T47D (cell line): ENCODE measurements at places on chromosomes 12 and 14.

- DNase-seq = no peak
Measured at GRCh38 chr12:119011231-119011630, 29.9 kb downstream of the SRRM4 start.

- DNase-seq = no peak
Measured at GRCh38 chr14:97379091-97379531, 581.9 kb downstream of the VRK1 start.

GRCh38 chr12:85352016-85352415 lies 72.0 kb downstream of the ALX1 start:
- no peak for DNase-seq

DNA sequence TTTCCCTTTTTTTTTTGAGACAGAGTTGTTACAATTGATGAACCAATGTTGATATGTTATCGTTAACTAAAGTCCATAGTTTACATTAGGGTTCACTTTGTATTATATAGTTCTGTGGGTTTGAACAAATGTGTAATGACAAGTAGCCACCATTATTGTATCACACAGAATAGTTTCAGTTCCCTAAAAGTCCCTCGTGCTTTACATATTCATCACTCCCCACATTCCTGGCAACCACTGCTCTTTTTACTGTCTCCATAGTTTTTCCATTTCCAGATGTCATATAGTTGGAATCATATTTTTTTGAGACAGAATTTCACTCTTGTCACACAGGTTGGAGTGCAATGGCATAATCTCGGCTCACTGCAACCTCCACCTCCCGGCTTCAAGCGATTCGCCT lies 12.5 kb downstream of the HSD17B6 start:
- DNase-seq = no peak

- DNase-seq = peak; percentile 51
Measured at GRCh38 chr14:69877492-69877891, 1.7 kb upstream of the SMOC1 start.

- no peak for DNase-seq
Measured at GRCh38 chr12:33427071-33427470, 12.5 kb downstream of the SYT10 start.

DNA sequence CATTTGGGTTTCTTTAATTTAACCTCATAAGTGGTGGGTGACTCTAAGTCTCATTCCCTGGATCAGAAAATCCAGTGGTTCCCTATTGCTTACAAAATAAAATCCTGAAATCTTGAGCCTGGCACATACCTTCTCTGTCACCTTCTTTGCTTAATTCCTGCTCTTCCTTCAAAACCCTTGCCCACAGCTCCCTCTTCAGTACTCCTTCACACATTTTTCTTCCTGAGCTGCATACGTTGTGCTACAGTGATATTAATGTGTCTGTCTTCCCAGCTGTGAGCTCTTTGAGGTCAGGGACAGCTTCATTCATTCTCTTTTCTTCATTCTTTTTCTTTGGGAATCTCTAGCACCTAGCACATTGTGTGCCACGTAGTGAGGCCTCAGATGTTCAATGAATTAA lies 9.5 kb downstream of the TSPAN11 start:
- peak; percentile 32 for DNase-seq

DNA sequence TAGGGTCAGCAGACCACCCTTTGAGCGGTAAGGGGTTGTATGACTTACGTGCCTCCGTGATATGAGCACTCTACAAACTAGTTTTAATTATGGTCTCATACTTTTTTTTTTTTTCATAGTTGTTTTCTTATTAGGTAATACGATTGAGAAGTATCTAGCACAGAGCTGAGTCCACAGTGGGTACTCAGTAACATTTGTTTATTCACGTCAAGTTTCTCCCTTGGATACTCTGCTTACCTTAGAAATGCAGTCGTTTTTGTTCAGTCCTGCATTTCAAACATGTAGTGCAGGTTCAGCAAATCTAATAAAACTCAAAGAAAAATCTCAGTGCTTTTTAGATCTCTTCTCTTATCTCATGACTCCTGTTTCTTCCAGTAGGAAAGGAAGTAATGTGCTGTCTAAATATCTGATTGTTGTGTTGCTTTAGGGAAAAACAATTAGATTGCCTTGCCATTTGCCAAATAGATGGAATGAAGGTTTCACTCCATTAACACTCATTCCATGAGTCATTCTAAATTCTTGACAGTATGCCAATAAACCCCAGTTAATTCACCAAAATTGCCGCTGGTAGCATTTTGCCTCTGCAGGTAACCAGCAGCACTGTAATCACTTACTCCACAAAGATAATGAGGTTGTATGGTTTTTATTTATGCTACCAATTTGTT lies 118.9 kb downstream of the PTCSC3 start:
- DNase-seq = peak; percentile 15

- no peak for DNase-seq
Measured at GRCh38 chr12:102811110-102811737, 105.8 kb downstream of the PAH start.

GRCh38 chr14:92625213-92625612 lies 111.6 kb downstream of the RIN3 start:
- no peak for DNase-seq

DNA sequence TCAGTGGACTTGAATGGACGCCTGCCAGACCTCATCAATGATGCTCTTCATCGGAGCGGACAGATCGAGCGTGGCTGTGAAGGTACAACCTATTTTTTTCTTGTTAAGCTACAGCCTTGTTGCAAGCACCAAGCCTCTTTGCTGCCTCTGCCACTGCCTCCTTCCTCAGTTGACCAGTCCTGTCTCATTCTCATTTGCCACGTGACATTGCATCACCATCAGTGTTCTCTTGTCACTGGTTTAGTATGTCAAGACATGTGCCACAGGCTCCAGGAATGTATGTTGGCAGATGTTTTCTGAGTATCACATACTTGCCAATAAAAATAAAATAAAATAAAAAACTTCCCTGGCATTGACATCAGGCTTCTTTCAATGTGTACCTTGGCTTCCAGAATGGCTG lies 798.1 kb downstream of the NRXN3 start:
- no peak for DNase-seq

GRCh38 chr12:132698341-132698740 lies 11.0 kb downstream of the PXMP2 start:
- no peak for DNase-seq

GRCh38 chr14:24377126-24377525 lies 9.1 kb downstream of the NFATC4 start:
- no peak for DNase-seq

DNA sequence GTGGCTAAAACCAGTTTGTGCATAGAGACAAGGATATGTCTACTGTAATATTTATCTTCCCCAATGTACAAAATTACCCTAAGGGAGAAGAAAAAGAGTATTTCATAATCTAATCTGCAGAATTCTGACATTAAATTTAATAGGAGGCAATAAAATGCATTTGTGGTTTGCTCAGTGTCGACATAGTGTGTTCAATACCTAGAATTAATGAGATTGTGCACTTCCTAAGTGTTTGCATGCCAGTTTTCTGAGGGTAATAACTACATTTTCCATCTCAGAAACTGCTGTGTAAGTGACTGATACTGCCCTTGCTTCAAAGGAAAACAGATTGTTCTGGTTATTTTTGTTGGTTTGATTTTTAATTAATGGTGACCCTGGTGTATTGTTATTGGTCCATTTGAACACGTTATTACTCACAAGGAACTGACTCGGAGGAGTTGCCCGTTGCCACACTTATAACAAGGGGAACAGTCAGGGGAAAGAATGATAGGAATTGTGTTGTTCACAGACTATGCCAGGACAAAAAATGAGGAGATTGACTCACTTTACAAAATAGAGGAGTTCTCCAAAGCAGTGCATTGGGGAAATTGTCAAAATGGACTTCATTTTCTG lies 960.3 kb upstream of the TMEM132C start:
- DNase-seq = no peak

GRCh38 chr12:52259657-52260243 lies 14.7 kb upstream of the KRT86 start:
- no peak for DNase-seq

DNA sequence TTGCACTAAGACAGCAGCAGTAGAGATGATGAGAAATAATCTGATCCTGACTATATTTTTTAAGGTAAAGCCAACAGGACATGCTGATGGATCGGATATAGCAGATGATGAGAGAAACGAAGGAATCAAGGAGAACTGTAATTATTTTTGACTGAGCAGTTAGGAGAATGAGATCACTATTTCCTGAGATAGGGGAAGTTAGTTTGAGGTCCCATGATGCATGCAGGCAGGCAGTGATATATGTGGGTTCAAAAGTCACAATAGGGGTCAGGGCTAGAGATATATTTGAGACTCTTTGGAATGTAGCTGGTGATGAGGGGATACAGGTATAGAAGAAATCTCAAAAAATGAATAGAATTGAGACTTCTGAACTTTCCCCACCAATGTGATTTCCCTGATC lies 107.6 kb downstream of the GTF2A1 start:
- DNase-seq = no peak

- DNase-seq = peak; percentile 27
Measured at GRCh38 chr12:49367381-49368239, at the start of gene SPATS2. SPATS2 (plus strand) TSS chr12:49367462; CDS start chr12:49461013, 93,551 bp downstream.

DNA sequence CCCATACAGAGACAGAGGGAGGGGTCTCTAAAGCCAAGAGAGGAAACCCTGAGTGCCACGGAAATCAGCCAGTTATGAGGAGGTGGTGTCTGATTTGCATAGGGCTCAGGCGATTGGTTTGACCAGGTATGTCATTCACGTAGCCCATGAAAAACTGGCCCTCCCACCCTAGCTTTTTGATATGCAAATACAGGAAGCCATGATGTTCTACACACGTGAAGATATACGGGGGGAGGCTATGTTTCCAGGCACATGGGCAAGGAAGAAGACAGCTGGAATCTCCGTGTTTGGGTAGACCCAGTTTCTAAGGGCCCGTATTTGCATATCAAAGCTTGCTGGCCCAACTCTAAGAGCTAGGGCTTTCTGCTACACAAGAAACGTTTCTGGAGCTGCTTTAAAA lies 717.8 kb upstream of the SEL1L start:
- DNase-seq = peak; percentile 2

- no peak for DNase-seq
Measured at GRCh38 chr12:60279221-60279620, 683.4 kb downstream of the SLC16A7 start.

GRCh38 chr14:59221568-59221967 lies 33.1 kb downstream of the DAAM1 start:
- no peak for DNase-seq

GRCh38 chr14:56855891-56856461 lies 45.7 kb upstream of the OTX2 start:
- DNase-seq = no peak

- DNase-seq = peak; percentile 37
Measured at GRCh38 chr12:120402217-120402616, 33.3 kb upstream of the MSI1 start.

DNA sequence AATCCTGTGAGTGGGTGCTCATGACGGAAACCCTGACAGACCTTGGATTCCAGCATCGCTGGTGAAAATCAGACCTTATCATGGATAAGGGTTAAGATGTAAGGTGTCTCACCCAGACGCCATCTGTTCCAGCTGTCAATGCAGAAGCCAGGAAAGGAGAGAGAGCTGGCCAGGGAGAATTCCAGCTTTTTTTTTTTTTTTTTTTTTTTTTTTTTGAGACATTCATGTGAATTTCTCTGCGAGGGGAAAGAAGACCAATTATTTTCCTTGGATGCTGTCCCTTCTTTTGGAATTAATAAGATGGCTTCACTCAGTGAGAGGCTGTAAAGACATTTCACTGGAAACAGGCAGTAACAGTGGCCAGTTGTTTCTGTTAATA lies 1.8 kb downstream of the TRAF3 start:
- no peak for DNase-seq

- no peak for DNase-seq
Measured at GRCh38 chr12:111444925-111445725, 39.4 kb downstream of the SH2B3 start.

- DNase-seq = no peak
Measured at GRCh38 chr12:4265280-4265679, 8.3 kb upstream of the CCND2 start.

DNA sequence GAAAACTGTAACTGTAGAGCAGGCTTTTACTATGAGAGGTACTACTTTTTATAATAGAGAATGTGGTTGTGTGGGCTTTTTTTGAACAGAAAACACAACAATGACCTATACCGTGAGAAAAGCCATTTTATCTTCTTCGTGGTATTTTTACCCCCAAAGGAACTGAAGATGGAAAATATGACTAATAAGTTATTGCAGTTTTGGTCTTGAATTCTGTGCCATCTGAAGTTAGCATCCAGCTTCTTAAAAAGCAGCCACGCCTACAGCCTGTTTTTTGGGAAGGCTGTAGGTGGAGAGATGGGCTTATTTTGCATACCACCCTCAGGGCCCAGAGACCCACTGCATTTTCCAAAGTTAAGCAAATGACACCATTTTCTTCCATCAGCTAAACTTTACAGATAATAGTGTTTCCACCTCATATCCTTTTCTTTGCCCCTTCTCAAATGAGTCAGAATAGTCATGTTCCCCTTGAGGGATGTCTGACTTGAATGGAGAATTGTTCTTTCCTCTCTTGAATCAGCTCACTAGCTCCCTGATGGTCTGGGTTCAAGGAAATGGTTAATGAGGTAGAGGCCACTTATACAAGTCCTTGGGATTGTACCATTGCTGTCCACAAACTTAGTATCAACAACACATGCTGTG lies 53.0 kb downstream of the TBC1D30 start:
- no peak for DNase-seq

DNA sequence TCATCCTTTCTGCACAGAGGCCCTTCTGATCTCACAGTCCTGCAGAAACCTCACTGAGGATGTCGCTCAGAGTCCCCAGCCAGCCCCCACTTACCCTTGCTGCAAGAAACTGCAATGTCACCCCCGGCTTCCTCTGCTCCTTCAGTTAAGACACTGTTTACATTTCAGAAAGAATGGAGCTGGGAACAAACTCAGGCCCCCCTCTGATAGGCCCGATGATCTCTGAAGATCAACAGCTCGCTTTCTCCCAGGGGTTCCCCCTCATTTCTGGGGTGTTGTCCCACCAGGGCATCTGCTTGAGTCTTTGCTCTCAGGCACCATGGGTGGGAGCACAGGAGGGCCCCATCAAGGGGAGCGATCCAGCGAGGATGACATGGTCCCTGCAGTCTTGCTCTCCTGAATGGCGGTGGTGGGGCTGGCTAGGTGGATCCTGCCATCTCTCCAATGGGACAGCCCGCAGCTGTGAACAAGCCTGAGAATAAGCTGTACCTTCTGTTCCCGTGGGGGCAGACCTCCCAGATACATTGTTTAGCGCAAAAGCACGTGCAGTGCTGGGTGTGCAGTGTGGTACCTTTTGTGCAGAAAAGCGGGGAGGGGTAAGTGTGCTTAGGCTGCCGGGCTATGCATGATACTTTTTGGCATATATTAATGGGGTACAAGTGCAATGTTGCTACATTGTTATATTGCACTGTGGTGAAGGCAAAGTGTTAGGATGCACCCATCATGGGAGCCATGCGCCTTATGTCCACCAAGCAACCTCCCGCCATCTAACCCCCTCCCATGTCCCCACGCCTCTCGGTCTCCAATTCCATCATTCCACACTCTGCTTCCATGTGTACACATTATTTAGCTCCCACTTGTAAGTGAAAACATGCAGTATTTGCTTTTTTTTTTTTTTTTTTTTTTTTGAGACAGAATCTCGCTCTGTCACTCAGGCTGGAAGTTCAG lies 6.7 kb upstream of the NCOR2 start:
- no peak for DNase-seq

- DNase-seq = no peak
Measured at GRCh38 chr12:108526482-108527165, 11.5 kb downstream of the FICD start.
